T-cell (primary cell): ENCODE measurements at places on chromosomes 11 and 22. TPM values are rescaled to one million over a fixed set of nuclear protein-coding genes. Genes with fewer than 3 reads are reported as not detected.

GRCh38 chr11:3841426-3842350 lies 929 bp upstream of the RHOG start:
- H3K36me3 ChIP-seq, result no peaks in the 10 kb centered on the region
- peak; percentile 98 for DNase-seq
- H3K4me1 ChIP-seq, result peaks cover 44% of the 10 kb centered on the region
- H3K4me3 ChIP-seq, result no peak overlapping the region

DNA sequence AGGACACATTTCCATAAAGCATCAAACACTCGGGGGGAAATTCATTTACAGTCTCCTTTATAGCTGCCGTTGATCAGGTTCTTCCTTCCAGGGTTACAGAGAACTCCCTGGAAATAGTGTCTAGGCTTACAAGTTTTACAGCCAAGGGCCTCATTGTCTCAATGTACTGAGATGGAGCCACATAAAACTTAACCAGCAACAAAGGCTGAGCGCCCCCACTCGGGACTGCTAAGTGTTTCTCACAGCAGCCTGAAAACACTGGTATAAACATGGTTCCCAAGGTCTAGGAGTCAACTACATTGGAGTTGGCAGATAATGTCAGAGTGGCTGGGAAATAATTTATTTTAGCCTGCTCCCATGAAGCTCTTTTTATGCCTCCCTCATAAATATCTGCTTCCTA lies 686.2 kb downstream of the OPCML start:
- no peak for DNase-seq
- no peaks in the 10 kb centered on the region for H3K27me3 ChIP-seq
- no peak overlapping the region for H3K4me3 ChIP-seq

The OTOG gene
- total RNA-seq, result not detected

The SSTR3 gene
- total RNA-seq, result 5.3 TPM

DNA sequence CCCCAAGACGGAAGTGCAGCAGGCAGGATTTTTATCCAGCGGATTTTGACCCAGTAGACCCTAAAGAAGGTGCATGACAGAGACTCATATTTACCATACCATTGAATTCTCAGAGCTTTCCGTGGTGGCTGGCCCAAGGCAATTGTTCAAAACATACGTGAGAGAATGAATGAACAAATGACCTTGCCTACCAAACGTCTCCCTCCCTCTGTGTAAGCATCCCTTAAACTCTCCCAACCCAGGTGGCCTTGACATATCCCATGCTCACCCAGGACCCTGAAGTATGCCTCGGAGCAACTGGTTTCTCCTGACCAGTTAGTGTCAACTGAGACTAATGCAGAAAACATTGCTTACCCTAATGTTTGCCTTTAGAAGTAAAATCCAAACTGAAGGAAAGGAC lies 154.9 kb downstream of the TEAD1 start:
- no peak for DNase-seq
- peaks cover 7% of the 10 kb centered on the region for H3K27me3 ChIP-seq
- no peaks in the 10 kb centered on the region for H3K4me1 ChIP-seq
- no peaks in the 10 kb centered on the region for H3K36me3 ChIP-seq

GRCh38 chr11:128985880-128986279 lies 43.2 kb upstream of the TP53AIP1 start:
- no peak overlapping the region for H3K4me3 ChIP-seq
- H3K36me3 ChIP-seq, result no peaks in the 10 kb centered on the region
- no peaks in the 10 kb centered on the region for H3K4me1 ChIP-seq
- H3K27ac ChIP-seq, result no peak overlapping the region
- H3K27me3 ChIP-seq, result no peaks in the 10 kb centered on the region

GRCh38 chr11:115761348-115761747 lies 257.1 kb upstream of the CADM1 start:
- H3K4me1 ChIP-seq, result no peaks in the 10 kb centered on the region
- no peak for DNase-seq
- H3K27ac ChIP-seq, result no peak overlapping the region
- no peaks in the 10 kb centered on the region for H3K36me3 ChIP-seq
- no peaks in the 10 kb centered on the region for H3K27me3 ChIP-seq

- no peak overlapping the region for H3K27ac ChIP-seq
- no peak overlapping the region for H3K4me3 ChIP-seq
- H3K36me3 ChIP-seq, result peaks cover 4% of the 10 kb centered on the region
- no peaks in the 10 kb centered on the region for H3K4me1 ChIP-seq
Measured at GRCh38 chr11:46658259-46658658, 40.9 kb downstream of the ATG13 start.

GRCh38 chr22:35477911-35478582 lies 62.6 kb upstream of the RASD2 start:
- peaks cover 51% of the 10 kb centered on the region for H3K27me3 ChIP-seq
- no peaks in the 10 kb centered on the region for H3K4me1 ChIP-seq
- H3K27ac ChIP-seq, result no peak overlapping the region
- no peaks in the 10 kb centered on the region for H3K36me3 ChIP-seq

DNA sequence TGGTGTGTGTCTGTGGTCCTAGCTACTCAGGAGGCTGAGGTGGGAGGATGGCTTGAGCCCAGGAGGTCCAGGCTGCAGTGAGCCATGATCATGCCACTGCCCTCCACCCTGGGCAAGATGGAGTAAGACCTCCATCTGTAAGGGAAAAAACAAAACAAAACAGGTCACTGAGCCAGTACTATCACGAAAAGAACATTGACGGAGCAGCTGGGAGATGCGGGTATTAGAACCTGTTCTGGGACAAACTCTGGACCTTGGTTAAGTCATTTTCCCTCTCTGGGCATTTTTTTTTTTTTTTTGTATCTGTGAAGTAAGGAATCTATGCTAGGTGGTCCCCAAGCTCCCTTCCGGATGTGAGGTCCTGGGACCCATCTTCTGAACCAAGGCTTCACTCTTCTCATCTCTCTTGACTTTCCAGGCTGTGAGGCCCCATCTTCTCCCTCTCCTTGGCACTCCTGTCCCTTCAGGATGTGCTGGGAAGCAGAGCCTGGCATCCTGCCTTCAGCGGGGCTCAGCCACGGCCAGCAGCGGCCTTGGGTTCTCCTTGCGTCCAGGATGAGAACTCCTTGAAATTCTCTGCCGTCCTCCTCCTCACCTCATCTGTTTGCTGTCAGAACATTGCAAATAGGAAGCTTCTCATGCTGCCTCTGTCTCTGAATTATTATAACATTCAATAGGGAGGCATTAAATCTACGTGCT lies 130.8 kb downstream of the GRIK4 start:
- H3K27me3 ChIP-seq, result peaks cover 16% of the 10 kb centered on the region
- DNase-seq, result no peak
- no peaks in the 10 kb centered on the region for H3K36me3 ChIP-seq
- H3K4me1 ChIP-seq, result no peaks in the 10 kb centered on the region

GRCh38 chr22:47657224-47657623 lies 894.8 kb downstream of the TBC1D22A start:
- H3K27ac ChIP-seq, result no peak overlapping the region
- H3K4me3 ChIP-seq, result no peak overlapping the region
- H3K27me3 ChIP-seq, result peaks cover 13% of the 10 kb centered on the region
- no peaks in the 10 kb centered on the region for H3K4me1 ChIP-seq
- DNase-seq, result no peak

- no peak for DNase-seq
- H3K27ac ChIP-seq, result no peak overlapping the region
- no peaks in the 10 kb centered on the region for H3K36me3 ChIP-seq
Measured at GRCh38 chr11:115696563-115696962, 192.3 kb upstream of the CADM1 start.

The SAA1 gene
- 12.9 TPM for total RNA-seq

DNA sequence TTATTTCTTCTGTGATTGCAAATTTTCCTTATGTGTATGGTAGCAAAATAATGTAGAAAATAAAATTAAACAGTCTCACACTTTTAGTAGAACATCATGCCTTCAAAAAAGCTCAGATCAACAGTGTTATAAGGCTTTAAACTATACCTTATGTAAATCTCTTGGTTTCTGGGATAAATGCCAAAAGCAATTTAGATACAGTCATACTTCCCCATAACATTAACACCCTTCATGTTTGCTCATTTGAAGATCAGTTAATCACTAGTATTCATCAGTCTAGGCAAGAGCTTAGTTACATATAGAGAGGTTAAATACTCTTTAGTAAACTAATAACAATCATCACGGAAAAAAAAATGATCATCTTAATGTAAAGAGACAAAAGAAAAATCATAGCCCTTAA lies 421.8 kb upstream of the ANO3 start:
- no peak overlapping the region for H3K27ac ChIP-seq
- H3K27me3 ChIP-seq, result no peaks in the 10 kb centered on the region
- H3K4me1 ChIP-seq, result no peaks in the 10 kb centered on the region

DNA sequence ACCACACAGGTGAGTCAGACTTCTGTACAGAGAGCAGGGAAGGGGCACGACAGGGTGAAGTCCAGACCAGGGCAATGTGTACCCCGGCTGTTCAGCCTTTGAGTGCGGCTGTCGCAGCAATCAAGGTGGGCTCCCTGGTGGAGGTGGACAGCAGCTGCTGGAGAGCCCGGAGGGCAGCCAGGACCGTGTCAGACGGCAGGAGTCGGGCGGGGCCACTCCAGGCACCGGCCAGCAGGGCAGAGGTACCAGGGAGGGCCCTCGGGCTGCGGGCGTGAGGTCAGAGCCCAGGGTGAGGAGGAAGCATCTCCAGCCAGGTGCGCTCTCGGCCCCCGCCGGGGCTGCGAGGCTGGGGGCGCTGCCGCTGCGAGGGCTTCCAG lies 802 bp upstream of the PIM3 start:
- no peaks in the 10 kb centered on the region for H3K27me3 ChIP-seq
- peaks cover 13% of the 10 kb centered on the region for H3K4me1 ChIP-seq
- DNase-seq, result no peak
- H3K36me3 ChIP-seq, result peaks cover 15% of the 10 kb centered on the region
- peak overlapping the region; percentile 66 for H3K27ac ChIP-seq

DNA sequence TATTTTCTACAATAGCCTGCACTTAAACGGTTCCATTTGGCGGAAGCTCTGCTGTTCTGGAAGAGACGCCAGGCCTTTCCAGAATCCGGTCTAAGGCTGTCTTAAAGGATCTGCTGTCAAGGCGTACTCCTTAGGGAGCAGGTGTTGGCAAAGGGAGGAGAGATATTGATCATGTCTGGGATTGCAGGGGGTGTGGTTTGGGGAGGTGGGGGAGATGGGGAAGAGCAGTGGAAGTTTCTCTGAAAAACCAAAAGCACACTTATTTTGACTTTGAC lies 22.5 kb upstream of the WNT11 start:
- no peak overlapping the region for H3K4me3 ChIP-seq
- DNase-seq, result no peak
- H3K4me1 ChIP-seq, result peaks cover 41% of the 10 kb centered on the region
- no peak overlapping the region for H3K27ac ChIP-seq
- H3K36me3 ChIP-seq, result no peaks in the 10 kb centered on the region
